ENCODE measurements at places on chromosomes 16 and 17.
A peak's percentile ranks its signal among the peaks of the same experiment; 100 is the strongest.

DNA sequence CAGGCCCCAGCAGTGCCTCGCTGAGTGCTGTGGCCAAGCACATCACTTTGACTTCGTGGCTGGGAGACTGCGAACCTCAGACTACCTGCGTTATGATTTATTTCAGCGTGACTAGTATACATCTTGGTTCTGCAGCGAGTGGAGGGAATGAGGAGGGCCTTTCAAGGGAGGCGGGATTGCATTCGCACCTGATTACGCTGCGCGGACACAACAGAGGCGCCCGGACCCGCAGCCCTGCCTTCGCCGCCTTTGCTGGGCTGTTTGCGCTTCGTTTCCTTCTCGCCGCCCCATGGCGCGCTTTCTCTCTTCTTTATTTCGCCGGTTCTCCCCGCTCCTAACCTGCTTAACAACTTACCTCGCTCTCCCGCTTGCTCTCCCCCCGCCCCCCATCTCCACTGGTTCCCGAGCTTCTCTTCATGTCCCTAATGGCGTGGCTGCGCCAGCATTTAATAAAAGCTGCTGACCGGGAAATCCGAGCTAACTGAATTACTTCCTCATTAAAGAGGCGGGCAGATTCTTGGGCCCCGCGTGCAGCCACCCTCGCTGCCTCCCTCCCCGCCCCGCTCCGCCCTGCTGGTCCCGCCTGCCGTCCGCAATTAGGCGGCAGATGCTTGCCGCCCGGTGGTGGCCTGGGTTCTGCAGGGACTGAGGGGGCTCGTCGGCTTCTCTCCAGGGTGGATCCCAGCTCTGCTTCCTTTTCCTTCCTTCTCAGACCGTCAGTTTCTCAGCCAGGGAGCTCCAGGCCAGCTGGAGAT is 257.6 kb upstream of the SDK2 start:
- DNase-seq, result no peak

- no peak for DNase-seq
Measured at GRCh38 chr16:87016046-87017035, 300.9 kb downstream of the C16orf95 start.

- DNase-seq, result peak; percentile 39
Measured at GRCh38 chr17:81481073-81481799, 31.4 kb downstream of the ACTG1 start.

- no peak for DNase-seq
Measured at GRCh38 chr16:72794986-72795385, 252.9 kb downstream of the ZFHX3 start.

- DNase-seq, result no peak
Measured at GRCh38 chr17:67689534-67690177, 28.1 kb upstream of the NOL11 start.

DNA sequence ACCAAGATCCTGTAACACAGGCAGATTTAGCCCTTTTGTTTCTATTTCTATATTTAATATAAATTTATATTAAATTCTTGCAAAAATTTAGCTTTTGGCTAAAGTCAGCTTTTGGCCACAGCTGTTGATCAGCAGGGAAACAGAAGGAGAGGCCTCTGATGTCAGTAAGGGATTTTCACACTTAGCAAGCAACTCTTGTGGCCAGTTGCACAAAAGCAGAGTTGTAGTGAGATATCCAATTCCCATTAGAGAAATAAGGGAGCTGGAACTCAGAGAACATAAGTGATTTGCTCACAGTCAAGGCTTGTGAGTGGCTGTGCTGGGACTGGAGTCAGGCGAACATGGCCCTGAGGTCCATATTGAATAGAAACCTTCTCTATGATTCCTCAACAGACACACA is 16.7 kb upstream of the HEATR6 start:
- no peak for DNase-seq

DNA sequence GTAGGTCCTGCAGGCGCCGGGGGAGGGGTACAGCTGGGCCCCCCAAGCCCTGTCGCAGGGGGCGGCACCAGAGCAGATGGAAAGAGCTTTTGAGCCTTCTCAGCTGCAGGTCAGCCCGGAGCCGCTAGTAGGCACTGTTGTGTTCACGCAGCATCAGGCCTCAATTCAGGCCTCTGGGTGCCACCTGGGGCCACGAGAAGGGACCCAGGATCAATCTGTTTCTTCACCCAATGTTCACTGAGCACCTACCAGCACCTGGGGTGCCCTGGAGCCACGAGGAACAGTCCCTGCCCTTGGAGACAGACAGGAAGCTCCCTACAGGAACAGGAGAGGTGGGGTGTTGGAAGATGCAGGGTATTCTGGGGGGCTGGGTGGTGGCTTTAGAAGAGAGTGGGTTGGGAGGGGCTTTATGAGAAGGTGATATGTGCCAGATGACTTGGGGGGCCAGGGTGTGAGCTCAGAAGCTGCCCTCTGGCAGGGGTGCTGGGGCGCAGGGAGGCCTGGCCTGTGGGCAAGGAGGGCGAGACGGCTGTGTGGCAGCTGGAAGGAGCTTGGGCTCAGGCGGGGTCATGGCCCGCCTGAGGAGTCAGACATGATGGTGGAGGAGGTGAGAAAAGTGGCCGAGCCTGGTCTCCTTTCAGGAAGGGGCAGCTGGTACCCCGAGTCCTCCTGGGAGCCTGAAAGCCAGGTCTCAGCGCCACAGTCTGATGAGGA is 121.9 kb upstream of the GSE1 start:
- no peak for DNase-seq

- no peak for DNase-seq
Measured at GRCh38 chr17:46764709-46765401, 53.6 kb downstream of the WNT3 start.

GRCh38 chr17:39596543-39597267 is 11.0 kb downstream of the NEUROD2 start:
- no peak for DNase-seq

DNA sequence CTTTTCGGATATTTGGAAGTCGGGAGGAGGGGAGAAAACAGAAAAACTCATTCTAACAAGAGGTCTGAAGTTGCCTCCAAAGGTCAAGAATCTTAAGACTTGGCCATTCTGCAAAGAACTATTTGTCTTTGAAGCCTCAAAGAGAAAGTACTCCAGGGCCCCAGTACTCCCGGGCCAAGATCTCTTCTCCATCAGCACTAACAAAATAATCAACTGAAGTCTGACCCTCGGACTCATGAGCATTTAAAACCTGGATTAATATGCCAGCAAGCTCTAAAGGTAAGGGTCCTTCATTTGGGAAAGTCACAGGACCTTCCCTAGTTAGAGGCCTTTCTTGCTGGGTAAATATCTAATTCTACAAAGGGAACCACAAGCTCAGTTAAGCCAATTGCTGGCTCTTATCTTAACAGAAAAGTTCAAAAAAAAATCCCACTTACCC is 4.5 kb downstream of the AXIN2 start:
- no peak for DNase-seq

DNA sequence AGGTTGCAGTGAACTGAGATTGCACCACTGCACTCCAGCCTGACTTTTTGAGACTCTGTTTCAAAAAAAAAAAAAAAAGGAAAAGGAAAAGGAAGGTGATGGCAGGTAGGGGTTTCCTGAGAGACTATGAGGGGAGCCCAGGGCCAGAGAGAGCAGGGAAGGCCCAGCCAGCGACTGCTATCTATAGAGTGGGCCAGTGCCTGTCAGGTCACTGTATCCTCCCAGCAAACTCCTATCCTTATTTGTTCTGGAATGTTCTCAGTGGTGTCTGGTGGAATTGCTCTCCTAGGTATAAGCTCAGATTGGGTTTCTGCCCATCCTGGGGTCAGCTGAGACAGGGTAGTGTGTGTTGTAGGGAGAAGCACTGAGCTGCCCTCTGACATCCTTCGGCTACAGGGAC is 14.9 kb upstream of the TMEM11 start:
- DNase-seq, result no peak

DNA sequence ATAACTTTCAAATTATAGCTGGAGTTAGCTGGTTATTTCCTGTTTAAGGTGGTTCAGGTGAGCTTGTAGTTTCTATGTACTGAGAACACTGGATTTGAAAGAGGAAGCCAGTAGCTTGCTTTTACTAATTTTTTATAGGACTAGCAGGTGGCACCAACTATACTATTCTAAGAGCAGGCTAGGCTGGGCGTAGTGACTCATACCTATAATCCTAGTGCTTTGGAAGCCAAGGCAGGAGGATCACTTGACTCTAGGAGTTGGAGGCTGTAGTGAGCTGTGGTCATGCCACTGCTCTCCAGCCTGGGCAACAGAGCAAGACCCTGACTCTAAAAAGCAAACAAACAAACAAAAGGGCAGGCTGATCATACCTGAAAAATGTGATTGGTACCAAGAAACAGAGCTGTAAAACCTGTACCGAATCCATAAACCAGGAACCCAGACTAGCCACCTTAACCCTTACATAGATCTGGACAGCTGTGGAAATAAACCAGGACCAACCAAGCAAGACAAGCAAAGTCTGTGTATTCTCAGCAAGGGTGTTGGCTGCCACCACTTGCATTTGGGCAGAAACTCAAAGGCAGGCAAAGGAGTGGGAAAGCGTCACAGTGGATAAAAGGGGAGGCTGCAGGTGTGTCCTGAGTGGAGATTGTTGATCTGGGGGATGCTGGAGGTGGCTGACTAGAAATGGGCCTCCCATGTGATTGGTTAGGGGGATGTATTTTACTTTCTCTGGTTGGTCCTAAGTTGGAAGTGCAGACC is 36.3 kb downstream of the SLC47A1 start:
- no peak for DNase-seq

DNA sequence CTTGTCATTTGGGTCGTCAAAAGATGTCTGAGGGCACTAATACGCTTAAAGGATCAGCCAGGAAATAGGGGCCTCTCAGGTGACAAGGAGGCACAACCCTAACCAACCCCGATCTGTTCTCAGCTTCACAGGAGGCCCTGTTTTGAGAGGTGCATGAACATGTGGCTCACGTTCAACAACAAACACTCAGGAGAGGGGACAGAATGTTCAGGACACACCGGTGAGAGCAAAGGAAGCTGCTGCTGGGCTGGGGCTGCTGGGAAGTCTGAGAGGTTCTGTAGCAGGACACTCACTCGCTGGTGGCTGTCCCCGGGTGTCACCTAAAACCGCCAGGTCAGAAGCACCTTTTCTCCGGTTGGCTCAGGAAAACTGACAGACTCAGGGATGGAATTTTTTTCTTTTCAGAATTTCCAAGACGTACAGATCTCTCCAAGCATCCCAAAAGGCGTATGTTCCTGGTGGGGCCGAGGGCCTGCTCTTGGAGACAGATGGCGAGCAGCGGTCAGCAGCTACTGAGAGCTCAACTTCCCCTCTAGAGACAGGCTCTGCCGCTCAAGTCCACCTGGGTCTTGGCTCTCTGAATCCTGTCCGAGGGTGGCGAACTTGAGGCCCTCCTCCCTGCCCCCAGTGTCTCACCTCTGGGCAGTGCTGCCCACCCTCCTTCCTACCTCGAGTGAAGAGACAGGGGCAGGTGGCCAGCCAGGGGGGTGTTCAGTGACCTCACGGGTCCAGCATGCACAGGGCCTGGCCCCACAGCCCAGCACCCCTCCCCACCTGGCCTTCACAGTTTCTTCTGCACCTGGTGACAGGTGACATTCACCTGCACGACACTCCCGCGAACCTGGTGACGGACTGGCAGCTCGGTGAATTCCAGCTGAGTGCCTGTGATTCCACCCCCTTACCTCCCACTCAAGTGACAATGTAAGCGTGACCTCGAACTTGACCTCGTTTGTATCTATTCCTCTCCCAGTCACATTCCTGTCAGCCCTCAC is 22.9 kb downstream of the CLUH start:
- DNase-seq, result no peak

DNA sequence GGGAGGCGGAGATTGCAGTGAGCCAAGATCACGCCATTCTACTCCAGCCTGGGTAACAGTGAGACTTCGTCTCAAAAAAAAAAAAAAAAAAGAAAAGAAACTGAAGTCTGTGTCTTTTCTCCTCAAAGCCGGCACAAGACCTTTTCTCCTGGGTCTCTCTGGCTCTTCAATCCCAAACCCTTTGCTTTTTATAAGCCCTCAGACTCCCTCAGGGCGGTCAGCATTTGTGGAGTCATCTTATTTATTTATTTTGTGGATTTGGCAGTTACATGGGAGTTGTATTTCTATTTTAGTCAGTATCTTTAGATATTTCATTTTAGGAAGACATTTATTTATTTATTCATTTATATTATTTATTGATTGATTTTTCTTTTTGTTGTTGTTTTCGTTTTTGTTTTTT is 57.7 kb upstream of the MAP3K14 start:
- no peak for DNase-seq

GRCh38 chr17:40075201-40075941 is 12.6 kb downstream of the THRA start:
- DNase-seq, result peak; percentile 34

DNA sequence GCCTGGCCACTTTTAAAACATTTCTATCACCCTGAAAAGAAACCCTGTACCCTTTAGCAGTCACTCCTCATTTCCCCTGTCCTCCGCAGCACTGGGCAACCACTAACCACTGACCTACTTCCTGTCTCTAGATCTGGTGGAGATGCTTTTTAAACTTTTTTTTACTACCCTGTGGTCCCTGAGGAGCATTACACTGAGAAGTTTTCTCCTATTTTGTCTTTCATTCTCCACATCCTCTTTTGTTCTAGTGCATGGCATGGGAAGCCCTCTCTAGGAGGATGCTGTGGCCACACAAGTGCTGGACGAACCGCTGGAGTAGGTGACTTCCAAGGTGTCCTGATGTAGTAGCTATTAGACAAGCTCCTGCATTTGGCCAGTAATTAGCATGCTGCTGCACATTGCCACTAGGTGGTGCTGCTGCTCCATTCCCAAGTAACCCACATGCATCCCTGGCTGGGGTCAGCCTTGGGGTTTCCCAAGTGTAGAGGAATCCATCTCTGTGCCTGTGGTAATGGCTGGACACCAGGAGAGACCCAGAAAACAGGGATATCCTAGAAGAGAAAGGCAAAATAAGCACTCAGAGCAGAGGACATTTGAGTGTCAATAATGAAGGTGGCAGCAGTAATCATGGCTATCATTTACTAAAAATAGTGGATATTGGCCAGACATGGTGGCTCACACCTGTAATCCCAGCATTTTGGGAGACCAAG is 143.8 kb upstream of the CRHR1 start:
- DNase-seq, result peak; percentile 40

GRCh38 chr17:74770498-74771318 is 5.4 kb downstream of the NAT9 start:
- no peak for DNase-seq

- no peak for DNase-seq
Measured at GRCh38 chr17:61239327-61239726, 160.3 kb upstream of the TBX2 start.

DNA sequence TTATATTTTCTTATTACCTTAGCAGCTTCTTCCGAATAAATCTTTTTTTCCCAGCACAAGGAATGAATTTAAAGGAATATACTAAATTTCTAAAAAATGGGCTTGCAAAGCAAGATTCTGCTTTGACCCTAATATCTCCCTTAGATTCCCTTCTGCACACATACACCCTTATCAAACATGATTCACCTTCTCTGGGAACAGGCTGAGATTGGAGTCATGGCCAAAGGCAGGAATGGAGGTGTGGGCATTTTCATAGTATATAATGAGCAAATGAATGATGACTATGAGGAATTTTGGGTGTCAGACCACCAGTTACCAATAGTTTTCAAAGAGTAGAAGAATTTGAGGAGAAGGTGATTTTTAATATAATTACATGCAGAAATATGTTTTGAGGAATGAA is 231.3 kb upstream of the CDH11 start:
- no peak for DNase-seq

- DNase-seq, result no peak
Measured at GRCh38 chr17:48311324-48311723, 118.7 kb downstream of the SKAP1 start.

Data from stimulated activated CD8-positive, alpha-beta memory T cell treated with anti-CD3 and anti-CD28 coated beads, Interleukin-7, amount 100 ng/mL, for 1 hour (primary cell).